ENCODE measurements at places on chromosomes 4 and X. TPM values are rescaled to one million over a fixed set of nuclear protein-coding genes. Genes with fewer than 3 reads are reported as not detected.

The XK gene
- 0.12 TPM for total RNA-seq

The ATP2B3 gene
- 0.05 TPM for total RNA-seq

DNA sequence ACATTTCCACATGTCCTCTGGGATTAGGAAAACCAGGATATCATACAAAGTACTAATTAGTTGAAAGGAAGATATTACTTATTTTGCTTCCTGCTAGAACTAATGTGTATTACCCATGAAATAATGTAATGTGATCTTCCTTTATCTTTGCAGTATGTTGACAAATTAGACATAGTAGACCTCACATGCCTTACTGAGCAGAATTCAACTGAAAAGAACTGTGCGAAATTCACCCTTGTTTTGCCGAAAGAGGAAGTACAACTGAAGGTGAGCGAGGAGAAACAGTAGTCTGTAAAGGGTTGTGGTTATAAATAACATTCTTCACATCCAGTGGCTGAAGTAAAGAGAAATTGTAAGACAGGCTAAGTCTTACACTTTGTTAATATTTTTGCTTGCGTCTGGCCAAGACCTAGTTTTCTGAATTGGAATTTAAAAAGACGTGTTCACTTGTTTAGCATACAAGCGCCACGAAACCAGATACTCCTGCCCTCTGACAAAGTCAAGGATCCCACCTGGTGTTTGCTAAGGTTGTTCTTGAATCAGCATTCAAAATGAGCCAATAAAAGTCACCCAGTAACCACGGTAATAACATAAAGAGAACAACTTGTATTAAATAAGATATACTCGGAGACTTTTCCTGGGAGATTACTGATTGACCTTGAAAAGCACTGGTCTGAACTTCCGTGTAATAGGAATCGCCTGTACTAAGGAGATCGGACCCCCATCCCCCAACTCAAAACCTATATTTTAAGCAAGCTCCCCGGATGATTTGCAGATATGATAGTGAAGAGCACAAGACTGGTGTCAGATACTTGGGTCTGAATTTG is 16.9 kb downstream of the STAP1 start:
- peaks cover 9% of the 10 kb centered on the region for H3K4me1 ChIP-seq
- H3K27me3 ChIP-seq, result no peaks in the 10 kb centered on the region
- no peak overlapping the region for H3K4me3 ChIP-seq
- no peak for DNase-seq

GRCh38 chrX:8870411-8870810 is 69.2 kb upstream of the FAM9A start:
- no peak overlapping the region for H3K4me3 ChIP-seq
- no peaks in the 10 kb centered on the region for H3K27me3 ChIP-seq
- H3K36me3 ChIP-seq, result no peaks in the 10 kb centered on the region
- peaks cover 15% of the 10 kb centered on the region for H3K4me1 ChIP-seq

The TCEAL2 gene
- 4.4 TPM for total RNA-seq

Measured in neural crest cell (in vitro differentiated cells).